NCI-H1105 (cell line): ENCODE measurements at places on chromosomes 2 and 18.

- no peak for DNase-seq
Observed at GRCh38 chr18:56995579-56996188, 151.2 kb upstream of the BOD1L2 start.

GRCh38 chr2:47072018-47072691 is 83.0 kb downstream of the STPG4 start:
- no peak for DNase-seq

DNA sequence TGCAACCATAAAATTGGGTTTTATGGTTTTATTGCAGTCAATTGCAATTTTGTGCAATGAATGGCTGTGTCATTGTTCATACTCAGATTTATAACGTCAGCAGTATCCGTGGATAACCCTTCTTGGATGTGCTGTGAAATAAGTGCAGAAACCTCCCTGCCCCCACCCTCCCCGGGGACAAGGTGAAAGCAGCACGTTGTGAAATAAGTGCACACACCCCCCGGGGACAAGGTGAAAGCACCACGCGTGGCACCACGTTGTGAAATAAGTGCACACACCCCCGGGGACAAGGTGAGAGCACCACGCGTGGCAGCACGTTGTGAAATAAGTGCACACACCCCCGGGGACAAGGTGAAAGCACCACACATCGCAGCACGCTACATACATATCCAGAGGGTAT is 93.6 kb upstream of the NFATC1 start:
- no peak for DNase-seq

DNA sequence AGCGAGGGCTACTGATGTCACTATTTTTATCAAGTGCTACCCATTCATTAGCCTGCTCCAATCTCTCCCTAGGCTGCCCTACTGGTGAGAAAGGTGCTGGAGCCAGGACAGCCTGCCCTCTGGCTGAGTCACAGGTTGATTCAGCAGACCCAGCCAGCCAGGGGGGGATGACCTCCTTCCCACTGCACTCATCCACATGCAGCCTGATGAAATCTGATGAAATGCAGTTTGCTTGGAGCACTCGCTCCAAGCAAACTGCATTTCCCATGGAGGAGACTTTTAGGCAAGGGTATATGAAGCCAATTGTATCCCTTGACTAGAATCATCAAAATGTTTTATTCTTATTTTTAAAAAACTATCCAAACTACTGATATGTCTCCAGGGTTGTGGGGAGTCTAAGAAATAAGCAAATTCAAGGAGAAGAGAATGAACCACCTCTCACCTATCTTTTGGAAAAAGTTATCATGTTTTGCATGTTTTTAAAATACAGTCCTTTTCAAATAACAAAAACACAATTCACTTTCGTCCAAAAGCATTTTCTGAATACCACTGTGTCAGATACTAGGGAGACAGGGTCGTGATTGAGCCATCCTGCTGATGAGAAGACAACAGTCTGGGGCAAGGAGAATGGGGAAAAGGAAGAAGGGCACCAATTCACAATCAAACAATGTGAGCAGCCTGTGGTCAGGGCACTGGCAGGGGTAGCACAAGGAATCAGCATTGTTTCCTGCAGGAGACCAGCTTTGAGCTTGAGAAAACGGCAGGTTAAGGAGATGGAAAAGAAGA is 128.3 kb downstream of the AFF3 start:
- no peak for DNase-seq

GRCh38 chr2:148721991-148722777 is 77.6 kb downstream of the EPC2 start:
- no peak for DNase-seq

- peak; percentile 48 for DNase-seq
Observed at GRCh38 chr2:25309402-25309801, 32.3 kb downstream of the DNMT3A start.

DNA sequence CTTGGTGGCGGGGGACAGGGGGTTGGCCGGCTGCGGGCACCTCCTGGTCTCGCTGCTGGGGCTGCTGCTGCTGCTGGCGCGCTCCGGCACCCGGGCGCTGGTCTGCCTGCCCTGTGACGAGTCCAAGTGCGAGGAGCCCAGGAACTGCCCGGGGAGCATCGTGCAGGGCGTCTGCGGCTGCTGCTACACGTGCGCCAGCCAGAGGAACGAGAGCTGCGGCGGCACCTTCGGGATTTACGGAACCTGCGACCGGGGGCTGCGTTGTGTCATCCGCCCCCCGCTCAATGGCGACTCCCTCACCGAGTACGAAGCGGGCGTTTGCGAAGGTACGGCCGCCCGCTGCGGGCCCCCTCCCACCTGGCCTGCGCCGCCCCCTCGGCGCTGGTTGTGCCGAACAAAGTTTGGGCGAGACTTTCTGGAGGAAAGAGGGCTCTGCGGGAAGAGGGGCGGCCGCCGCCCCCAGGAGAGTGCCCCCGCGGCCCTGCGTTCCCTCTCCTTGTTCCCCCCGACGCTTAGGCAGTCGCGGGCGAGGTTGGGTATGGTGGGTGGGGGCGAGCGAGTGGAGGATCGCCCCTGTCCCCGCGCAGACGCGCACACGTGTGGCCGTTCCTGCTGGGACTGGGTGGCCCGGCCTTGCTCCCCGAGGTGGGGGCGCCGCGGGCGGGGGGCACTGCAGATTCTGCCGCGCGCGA is 866 bp downstream of the CRIM1 start:
- DNase-seq = no peak

DNA sequence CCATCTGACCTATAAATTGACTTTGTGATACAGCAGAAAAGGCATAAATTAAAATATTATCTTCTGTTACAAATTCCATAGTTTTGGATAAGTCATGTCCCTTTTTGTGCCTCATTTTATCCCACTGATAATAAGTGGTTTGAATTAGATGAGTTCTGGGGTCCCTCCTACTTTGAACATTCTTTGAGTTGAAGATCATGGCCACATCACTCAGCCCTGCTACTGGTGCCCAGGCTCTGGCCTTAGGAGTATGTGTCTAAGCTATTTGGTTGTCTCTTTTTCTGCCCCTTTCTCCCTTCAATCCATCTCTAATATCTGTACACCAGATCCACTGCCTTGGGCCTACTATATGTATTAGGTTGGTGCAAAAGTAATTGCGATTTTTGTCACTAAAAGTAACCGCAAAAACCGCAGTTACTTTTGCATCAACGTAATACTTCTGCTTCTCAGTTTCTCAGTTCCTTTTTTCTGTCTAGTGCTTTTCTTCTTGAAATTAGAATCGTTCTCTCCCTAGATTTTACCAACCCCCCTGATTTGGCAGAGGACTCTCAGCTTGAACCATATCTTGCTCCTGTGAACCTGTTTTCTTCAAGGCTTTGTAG is 362.5 kb upstream of the TNP1 start:
- no peak for DNase-seq

DNA sequence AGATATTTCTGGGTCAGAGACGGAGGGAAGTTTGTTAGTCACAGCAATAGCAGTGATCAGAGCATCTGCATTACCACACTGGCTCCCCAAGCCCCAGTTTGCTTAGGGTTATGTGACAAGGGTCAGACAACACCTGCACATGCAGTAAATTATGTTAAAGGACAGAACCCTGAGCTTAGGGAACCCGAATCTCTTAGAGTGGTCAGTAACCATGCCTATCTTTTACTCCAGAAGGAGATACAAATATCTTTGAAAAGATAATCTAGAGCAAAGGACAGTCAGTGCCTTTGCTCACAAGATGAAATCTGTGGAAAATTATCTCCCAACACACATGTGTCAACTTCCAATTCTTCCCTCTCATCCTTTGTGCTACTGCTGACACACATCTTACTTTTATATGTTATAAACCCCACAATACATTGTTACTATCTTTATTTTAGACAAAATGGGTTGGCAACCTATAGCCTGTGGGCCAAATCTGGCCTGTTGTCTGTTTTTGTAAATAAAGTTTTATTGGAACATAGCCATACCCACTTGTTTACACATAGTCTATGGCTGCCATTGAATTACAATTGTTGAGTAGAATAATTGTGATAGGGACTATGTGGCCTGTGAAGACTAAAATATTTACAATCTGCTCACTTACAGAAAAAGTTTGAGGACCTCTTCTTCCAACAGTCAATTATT is 158.9 kb upstream of the SMAD7 start:
- DNase-seq = no peak

DNA sequence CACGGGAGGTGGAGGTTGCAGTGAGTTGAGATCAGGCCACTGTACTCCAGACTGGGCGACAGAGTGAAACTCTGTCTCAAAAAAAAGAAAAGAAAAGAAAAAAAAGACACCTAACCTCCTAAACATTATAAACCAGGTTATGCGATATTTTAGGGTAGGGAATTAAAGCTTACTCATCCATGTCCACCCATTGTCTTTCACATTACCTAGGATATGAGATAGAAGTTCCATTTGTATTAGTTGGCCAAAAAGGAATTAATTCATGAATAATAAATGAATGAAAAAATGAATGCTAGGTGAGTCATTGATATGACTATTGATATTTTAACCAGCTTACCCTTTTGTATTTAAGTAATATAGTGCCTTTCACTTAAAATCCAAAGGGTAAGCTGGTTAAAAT is 132.9 kb downstream of the FAM161A start:
- DNase-seq = no peak

DNA sequence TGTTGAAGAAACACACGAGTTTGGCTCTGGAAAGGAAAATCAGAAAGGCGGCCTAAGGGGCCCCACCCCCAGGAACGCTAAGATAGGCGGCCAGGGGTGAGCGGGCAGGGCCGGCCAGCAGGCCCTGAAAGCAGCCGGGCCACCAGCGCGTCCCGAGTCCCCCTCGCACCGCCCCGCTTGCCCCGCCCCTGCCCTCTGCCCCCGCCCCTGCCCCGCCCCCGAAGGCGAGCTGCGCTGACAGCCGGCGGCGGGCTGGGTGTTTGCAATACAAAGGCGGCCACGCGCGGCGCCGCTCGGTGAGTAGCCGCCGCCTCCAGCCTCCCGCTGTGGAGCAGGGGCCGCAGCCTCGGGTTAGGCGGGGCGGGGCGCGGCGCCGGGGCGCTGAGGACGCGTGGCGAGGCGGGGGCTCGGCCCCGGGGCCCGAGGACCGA is at the start of gene LPIN1:
Gene LPIN1, plus strand, starts transcription at position 257 of the 431 bp plus-strand sequence. CDS start 18,910 bp downstream, outside the sequence.
- peak; percentile 73 for DNase-seq

DNA sequence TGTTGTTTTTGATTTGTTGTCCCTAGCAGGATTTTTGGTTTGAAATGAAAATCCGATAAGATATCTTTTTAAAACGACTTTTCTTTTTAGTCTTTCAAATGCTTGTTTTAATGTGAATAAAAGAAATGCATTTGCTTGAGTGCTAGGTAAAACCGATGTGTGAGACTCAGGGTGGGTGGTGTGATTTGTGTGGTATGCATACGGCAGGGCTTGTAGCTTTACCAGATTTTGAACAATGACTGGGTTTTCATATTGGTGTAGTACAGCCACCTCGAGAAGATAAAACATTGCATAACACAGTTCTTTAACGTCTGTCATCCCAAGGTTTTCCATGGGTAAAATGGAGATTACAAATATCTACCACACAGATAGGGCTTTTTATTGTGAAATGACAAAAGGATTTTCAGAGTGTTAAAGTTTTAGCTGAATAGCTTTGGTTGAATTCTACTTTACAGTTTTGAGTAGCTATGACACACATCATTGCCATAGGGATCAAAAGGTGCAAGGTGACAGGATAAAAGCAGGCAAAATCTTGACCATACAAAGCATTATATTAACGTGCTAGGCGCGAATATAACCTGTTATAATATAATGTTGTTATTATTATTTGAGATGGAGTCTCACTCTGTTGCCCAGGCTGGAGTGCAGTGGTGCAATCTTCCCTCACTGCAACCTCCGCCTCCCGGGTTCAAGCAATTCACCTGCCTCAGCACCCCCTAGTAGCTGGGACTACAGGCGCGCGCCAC is 824 bp upstream of the ZNF638 start:
- DNase-seq = no peak

DNA sequence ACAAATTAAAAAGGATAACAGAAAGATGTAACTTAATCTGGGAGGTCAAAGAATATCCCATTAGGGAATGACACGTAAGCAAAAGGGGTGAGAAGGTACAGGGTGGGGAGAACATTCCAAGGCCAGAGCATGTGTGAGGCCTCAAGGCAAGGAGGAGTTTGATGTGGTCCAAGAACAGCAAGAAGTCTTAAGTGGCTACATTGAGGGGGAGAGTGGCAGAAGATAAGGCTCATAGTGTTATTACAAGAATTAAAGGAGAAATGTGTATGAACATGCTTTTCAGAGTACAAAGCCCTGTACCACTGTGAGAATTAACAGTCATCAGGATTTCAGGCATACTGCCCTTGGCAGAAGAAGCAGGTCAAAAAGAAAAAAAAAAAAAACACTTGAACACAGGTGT is 174.4 kb upstream of the ERBB4 start:
- DNase-seq = no peak

- DNase-seq = no peak
Observed at GRCh38 chr2:99433340-99433739, 56.5 kb downstream of the REV1 start.

GRCh38 chr2:30371772-30372373 is 75.2 kb upstream of the LCLAT1 start:
- DNase-seq = no peak

GRCh38 chr2:206597717-206598218 is 44.5 kb upstream of the FAM237A start:
- no peak for DNase-seq

- DNase-seq = no peak
Observed at GRCh38 chr2:128374001-128374710, 55.5 kb upstream of the HS6ST1 start.

GRCh38 chr2:63425606-63426005 is 162.7 kb downstream of the WDPCP start:
- DNase-seq = no peak

- DNase-seq = no peak
Observed at GRCh38 chr18:58632552-58632951, 3.7 kb upstream of the ALPK2 start.
